ENCODE measurements at places on chromosomes 5 and 9. TPM values are rescaled to one million over a fixed set of nuclear protein-coding genes. Genes with fewer than 3 reads are reported as not detected.

DNA sequence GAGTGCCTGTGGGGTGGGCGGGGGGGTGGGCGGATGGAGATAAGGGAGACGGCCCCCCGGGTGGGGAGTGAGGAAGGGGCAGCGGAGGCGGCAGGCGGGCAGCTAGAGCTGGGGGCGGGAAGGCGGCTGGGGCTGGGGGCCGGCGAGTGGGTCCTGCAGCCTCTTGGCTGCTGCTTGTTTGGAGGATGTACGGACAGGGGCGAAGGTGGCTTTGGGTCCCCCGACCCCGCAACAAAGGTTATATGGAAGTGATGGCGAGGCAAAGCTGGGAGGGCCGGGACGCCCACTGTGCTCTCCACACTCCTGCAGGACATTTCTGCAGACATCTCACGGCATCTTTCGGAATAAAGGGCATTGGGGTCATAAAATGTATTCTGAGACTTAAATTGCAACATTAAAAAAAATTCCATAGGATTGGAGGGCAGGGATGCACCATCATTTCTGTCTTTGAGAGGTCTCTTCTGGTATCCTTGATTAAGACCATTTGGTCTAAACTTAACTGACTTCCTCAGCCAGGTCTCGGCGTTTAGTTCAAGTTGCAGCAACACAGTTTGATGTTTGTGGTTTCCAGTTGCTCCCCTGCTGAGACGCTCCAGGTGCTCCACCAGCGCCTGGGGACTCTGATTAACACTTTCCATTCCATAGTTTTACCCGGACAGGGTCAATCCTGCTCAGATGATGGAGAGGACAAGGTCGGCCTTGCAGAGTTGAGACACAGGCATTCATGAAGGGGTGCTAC, 101.6 kb upstream of the SSBP2 start:
- DNase-seq, result peak; percentile 41

The TAF11L4 gene
- total RNA-seq, result not detected

The PRDM9 gene
- not detected for total RNA-seq

GRCh38 chr5:155309021-155309746, 295.6 kb downstream of the KIF4B start:
- no peak for DNase-seq

- no peak for DNase-seq
These were observed 69.5 kb upstream of the RAD23B start for GRCh38 chr9:107213561-107214028.

DNA sequence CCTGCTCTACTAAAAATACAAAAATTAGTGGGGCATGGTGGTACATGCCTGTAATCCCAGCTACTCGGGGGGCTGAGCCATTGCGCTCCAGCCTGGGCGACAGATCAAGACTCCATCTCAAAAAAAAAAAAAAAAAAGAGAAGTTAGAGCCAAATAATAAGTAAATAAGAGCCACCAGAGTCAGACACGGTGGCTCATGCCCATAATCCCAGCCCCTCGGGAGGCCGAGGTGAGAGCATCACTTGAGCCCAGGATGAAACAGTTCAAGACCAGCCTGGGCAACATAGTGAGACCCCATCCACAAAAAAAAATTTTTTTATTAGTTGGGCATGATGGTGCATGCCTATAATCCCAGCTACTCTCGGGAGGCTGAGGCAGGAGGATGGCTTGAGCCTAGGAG, 85.8 kb upstream of the LARP1 start:
- no peak for DNase-seq

- no peak for DNase-seq
These were observed 6.8 kb upstream of the RECK start for GRCh38 chr9:36029765-36030528.

The RASGRF2 gene
- total RNA-seq, result 19.3 TPM

GRCh38 chr5:82335806-82336205, 57.7 kb upstream of the RPS23 start:
- DNase-seq, result no peak

DNA sequence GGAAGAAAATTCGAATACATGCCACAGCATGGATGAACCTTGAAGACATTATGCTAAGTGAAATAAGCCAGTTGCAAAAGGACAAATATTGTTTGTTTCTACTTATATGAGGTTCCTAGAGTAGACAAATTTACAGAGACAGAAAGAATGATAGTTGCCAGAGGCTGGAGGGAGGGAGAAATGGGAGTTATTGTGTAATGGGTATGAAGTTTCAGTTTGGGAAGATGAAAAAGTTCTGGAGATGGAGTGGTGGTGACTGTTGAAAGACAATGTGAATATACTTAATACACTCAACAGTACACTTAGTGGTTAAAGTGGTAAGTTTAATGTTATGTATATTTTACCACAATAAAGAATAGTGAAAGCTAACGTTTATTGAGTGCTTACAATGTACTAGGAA, 99.6 kb upstream of the SLC44A1 start:
- no peak for DNase-seq

DNA sequence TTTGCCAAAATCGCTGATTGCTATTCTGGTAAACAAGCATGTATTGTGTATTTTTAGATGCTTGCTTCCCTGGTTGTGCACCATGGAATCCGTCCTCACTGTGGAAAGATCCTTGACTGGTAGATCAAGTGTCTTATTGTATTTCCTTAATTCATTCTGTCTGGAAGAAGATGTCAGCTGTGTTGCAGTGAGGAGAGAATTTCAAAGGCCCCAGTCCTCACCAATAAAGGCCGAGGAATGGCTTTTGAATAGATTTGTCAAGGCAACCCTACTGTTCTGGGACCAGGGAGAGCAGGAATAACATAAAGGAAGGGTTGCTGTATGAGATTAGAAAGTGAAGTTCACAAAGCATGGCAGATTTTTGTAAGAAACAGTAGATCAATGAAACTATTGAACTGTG, 36.2 kb upstream of the POU5F2 start:
- no peak for DNase-seq

- no peak for DNase-seq
These were observed 134.9 kb upstream of the PANK3 start for GRCh38 chr5:168714046-168714445.

The LMX1B gene
- not detected for total RNA-seq

DNA sequence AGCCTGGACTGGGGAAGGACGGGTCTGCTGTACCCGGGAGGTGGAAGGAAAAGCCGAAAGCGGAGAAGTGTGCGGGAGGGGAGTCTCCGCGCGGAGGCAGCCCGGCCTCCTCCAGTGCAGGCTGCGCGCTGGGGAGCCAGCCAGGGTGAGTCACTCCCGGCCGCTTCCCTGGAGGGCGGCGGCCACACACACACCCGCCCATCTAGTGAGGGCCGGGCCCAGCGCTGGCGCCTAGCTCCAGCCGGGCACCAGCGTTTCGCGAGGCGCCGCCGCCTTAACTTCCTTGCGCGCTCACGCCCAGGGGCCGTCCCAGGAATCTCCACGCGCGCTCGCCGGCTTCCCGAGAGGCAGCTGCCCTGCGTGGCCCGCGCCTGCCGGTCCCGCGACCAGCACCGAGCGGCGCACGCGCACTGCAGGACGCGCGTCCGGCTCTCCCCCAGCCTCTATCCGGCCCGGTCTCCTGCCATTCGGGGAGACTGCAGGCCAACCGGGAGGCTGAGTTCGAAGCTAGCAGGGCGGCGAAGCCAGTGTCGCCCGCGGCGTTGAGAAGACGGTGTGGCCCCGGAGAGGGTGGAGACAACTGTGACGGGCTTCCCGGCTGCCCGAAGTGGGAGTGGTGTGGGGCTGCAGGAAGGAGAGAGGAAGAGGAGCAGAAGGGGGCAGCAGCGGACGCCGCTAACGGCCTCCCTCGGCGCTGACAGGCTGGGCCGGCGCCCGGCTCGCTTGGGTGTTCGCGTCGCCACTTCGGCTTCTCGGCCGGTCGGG, at the start of gene JAK2:
Gene JAK2, plus strand, starts transcription at position 652 of the 765 bp plus-strand sequence. CDS start 36,716 bp downstream, outside the sequence.
- DNase-seq, result peak; percentile 90

DNA sequence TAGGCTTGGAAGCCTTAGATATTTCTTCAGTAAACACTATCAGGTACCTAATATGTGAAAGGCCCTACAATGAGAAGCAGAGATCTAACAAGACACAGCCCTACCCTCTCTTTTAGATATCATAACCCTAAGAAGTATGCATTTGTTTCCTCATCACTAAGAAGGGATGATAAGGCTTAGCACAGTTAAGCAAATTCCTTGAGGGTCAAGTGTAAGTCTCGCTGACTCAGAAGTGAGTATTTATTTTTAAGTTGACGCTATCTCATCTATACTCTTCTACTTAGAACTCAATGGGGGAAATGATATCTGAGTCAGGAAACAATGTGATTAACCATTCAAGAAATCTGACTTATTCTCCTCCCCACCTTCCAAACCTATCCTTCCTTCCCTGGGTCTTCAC, 149.7 kb downstream of the ESM1 start:
- DNase-seq, result no peak

The SH3TC2 gene
- total RNA-seq, result not detected

GRCh38 chr5:17995997-17996396, 361.7 kb downstream of the TAF11L14 start:
- no peak for DNase-seq

The FCN1 gene
- total RNA-seq, result 2.3 TPM

The SH3RF2 gene
- not detected for total RNA-seq

- DNase-seq, result no peak
These were observed 85.8 kb downstream of the GNAQ start for GRCh38 chr9:77945798-77946197.

DNA sequence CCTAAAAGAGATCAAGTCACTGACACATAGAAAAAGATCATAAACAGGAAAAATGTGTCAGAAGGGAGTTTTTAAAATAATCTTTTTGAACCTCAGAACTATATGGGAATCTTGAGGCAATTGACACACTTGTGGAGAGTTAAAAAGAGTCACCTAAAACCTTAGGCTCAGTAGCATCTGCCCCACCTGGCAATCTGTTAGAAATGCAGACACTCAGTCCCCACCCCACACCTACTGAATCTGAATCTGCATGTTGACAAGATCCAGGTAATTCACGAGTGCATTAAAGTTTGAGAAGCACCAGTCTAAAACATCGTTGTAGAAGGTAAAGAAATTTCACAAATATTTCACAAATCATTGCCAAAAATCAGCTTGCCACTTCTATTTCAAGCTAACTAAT, 388.3 kb downstream of the NR2F1-AS1 start:
- DNase-seq, result no peak

DNA sequence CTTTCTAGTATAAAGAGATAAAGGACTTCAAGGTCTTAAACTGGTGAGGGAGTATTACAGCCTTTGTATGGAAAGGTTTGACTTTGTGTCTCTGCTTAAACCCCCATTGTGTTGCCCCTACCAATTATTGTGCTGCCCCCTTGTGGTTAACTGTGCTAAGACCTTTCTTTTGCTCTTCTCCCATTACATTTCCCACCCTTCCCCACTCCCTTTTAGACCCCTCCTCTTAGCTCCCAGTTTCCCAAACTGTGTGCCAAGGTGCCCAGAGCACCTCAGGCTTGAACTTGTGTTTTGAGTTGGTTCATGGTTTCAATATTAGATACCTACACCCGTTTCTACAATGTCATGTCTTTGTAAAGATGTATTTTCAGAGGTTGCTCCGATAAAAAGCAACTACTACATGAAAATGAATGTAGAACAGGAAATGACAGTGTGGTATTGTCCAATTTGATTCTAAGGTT, 2.9 kb downstream of the JAK2 start:
- peak; percentile 54 for DNase-seq

- no peak for DNase-seq
These were observed 84.2 kb upstream of the SPRY4 start for GRCh38 chr5:142408981-142409481.

The CCDC171 gene
- total RNA-seq, result 2.7 TPM

- peak; percentile 17 for DNase-seq
These were observed 9.3 kb upstream of the SCGB3A1 start for GRCh38 chr5:180600554-180601041.

- no peak for DNase-seq
These were observed 126.7 kb upstream of the SHB start for GRCh38 chr9:38195737-38196161.

DNA sequence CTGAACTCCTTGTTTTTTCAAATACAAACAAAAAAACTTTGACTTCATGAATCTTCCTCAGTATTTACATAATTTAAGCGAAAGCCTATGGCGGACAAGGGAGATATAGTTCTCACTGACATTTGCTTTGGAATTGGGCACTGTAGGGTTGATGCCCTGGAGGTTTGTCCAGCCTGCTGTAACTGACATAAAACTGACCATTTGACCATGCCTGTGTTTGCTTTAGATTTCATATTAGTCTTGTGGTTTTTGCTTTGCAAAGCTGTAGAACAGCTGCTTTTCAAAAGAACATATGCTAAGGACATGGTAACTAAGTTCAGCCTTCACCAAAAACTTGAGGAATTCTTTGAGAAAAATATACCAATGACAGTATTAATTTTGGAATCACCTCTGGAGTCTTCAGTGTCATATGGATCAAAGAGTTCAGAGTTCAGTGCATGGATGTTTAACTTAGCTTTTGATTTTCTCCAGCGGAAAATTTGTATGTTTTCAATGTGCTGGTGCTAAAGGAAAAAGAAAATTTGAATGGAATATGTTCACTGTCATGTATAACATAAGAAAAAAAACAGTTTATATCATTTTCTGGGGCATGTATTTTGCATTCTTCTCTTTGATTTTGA, 1013.1 kb downstream of the NR2F1-AS1 start:
- no peak for DNase-seq

The NCS1 gene
- 1.1 TPM for total RNA-seq

DNA sequence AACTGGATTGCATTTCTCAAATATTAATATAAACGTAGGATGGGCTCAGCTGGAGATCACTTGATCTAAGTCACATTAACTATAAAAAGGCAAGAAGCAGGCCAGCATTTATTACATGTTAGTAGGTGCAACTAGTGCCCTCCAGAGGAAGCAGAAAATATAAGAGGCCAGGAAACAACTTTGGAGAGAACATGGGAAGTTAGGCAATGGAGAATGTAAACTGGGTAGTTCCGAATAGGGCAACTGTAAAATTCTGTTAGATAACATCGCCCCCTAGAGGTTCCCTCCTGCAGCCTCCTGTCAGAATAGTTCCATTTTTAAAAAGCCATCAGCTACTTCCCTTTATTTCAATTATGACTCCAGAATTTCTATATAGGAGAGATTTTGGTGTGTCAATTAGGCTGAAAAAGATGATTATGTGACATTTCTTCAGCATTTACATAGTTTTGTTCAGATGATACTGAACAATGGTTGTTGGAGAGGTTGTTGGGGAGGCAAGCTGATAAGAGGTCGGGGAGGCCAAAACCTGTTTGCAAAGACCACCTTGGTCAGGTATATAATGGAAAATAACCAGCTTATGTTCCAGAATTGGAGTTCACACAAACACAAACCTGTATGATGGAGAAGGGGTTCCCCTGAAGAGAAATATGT, 22.4 kb downstream of the CCL28 start:
- DNase-seq, result no peak

The DRD1 gene
- total RNA-seq, result not detected

The IL13 gene
- total RNA-seq, result 0.37 TPM

DNA sequence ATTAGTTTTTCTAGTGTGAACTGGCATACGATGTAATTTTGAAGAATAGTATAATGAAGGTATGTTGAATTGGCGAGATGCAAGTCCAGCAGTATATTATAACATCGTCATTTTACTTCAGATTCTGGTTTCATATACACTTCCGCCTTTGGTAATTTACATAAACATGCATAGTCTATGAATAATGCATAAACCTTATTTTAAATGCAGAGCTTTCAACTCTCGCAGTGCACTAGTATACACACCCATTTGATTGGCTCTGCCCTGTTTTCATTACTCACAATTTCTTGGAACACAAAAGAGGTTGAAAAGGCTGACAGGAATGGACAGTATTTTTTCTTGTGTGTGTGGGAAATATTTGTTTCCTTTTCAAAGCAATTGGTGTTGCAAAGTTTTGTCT, 128.9 kb upstream of the CCNH start:
- DNase-seq, result no peak

- DNase-seq, result no peak
These were observed 25.8 kb downstream of the NR2F1 start for GRCh38 chr5:93608855-93609254.

The SLF1 gene
- total RNA-seq, result 16.8 TPM

All from activated naive CD8-positive, alpha-beta T cell treated with anti-CD3 and anti-CD28 coated beads, Interleukin-2, amount 10 ng/mL, durations not matched to agents 7 days and 5 days (primary cell).